ENCODE measurements at places on chromosomes 5 and 9.

DNA sequence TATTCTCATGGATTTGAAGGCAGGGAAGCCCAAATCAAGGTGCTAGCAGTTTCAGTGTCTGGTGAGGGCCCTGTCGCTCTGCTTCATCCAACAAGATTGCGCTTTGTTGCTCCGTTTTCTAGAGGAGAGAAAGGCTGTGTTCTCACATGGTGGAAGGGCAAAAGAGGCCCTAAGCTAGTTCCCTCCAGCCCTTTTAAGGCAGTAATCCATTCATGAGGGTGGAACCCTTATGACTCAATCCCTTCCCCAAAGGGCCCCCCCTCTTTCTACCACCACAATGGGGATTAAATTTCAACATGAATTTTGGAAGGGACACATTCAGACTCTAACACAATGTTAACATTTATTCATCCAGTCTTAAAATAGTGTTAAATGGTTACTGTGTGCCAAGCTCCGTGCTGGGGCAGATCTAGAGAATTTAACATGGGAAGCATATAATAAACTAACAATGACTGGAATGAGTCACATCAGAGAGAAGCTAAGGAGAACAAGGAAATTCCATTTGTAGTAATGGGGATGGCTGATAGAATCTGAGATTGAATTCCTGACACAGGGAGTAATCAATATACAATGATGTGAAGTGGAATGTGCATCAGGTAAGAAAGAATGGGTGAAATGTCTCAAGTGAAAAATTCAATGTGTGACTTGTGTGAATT, 382.8 kb upstream of the ZNF608 start:
- DNase-seq, result no peak

DNA sequence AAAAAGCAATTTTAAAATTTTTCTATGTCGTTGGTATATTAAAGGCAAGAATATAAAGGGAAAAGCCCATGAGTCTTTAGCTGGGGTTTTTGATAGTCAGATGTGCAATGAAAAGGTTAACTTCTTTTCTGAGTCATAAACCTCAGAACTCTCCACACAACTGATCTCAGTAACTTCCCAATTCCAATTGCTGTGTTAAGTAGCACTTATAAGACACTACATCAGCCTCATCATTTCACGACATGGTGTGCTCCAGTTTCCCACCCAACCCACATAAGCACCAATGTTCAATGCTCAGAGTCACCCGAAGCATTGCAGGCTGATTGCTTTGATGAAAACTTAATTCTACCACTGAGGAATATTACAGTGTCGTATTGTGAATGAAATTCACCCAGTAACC, 155.8 kb downstream of the TSSK1B start:
- no peak for DNase-seq

- DNase-seq, result peak; percentile 79
These were observed at the start of gene CEMIP2 for GRCh38 chr9:71768388-71769174. TSS of gene CEMIP2 (minus strand) at chr9:71768513. CDS start at chr9:71750373, 18,140 bp downstream.

GRCh38 chr9:15909297-15909696, 356.5 kb downstream of the CCDC171 start:
- DNase-seq, result no peak

- peak; percentile 49 for DNase-seq
These were observed at the start of gene RANBP6 for GRCh38 chr9:6015278-6016157. TSS of gene RANBP6 (minus strand) at chr9:6015624. CDS start at chr9:6015607, 17 bp downstream.

- no peak for DNase-seq
These were observed 27.8 kb upstream of the CEP120 start for GRCh38 chr5:123451047-123451446.

DNA sequence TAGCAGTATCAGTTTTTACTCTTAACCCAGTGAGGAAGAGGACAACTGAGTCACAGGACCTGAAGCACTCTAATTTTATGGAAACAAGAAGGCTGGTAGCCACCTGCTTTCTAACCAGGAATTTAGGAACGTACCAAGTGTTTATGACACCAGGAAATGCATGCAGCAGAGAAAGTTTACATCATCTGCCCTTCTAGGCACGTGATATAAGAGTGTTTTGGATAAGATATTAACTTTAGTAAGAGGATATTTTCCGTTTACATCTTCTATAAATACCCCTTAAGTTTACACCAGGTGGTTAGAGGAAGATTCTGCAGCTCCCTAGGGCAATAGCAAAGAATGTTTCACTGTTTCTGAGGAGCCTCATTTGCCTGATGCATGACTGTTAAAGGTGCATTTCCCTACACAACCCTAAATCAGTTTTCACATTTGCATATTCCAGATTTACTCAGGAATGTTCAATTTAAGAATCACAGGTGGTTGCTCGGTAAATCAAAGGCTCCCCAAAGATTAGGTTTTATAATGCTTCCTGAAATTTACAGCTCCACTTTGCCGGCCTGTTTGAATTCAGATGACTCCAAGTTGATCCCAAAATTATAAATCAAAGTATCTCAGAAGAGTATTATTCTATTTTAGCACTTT, 1.8 kb downstream of the TSC1 start:
- DNase-seq, result no peak

- no peak for DNase-seq
These were observed 1.3 kb upstream of the EXOSC2 start for GRCh38 chr9:130692321-130692720.

DNA sequence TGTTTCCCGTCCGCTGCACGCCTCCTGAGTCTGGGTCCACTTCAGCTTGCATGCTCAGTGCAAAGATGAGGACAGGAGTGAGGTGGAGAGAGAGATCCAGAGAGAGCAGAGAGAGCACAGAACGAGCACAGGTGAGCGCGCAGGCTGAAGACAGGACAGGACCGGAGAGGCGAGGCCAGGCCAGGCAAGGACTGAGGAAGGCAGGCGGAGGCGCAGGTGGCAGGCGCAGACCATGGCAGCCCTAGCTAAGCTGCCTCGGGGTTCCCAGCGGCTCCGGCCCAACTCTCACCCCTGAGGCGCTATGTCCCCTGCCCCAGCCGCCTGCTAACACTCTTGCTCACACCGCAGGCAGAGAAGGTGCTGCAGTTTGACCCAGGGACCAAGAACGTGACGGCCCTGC, 9.7 kb downstream of the GRIN1 start:
- DNase-seq, result no peak

GRCh38 chr5:147918101-147918685, 11.9 kb upstream of the C5orf46 start:
- no peak for DNase-seq

GRCh38 chr9:127269449-127269848, 4.9 kb downstream of the GARNL3 start:
- no peak for DNase-seq

DNA sequence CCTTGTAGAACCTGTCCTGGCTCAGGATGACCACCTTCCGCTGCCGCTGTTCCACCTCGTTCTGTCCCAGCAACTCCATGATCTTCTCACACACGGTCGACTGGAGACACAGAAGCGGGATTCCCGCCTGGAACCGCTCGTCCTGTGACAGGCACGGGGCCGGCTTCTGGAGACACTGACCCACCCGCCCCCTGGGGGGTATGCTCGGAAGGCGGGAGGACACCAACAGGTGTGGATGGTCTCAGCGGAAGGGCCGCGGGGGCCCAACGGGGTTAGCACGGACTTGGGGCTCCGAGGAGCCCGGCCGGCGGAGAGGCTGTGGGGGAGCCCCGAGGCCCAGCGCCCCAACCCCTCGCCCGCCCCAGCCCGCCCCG, 530 bp downstream of the UCK1 start:
- peak; percentile 10 for DNase-seq

GRCh38 chr9:76521244-76521681, 62.3 kb downstream of the GCNT1 start:
- DNase-seq, result no peak

- peak; percentile 25 for DNase-seq
These were observed 171.2 kb downstream of the DOCK8 start for GRCh38 chr9:385818-386398.

DNA sequence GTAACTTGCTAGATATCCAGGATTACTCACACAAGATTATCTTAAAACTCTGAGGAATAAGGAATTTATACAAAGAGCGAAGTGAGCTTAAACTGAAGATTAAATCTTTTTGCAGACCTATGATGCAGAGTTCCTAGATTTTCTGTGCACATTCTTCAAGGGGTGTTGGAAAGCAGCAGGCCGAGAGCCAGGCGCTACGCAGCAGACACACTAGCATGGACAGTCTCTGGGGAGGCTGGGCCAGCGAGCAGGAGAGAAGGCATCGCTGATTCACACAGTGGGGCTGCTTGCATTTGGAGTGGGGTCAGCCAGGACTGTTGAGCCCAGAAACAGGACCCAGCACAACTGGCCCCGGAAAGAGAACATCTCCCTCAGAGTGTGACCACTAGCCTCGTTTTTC, 136.3 kb downstream of the ADAMTS16 start:
- DNase-seq, result no peak

DNA sequence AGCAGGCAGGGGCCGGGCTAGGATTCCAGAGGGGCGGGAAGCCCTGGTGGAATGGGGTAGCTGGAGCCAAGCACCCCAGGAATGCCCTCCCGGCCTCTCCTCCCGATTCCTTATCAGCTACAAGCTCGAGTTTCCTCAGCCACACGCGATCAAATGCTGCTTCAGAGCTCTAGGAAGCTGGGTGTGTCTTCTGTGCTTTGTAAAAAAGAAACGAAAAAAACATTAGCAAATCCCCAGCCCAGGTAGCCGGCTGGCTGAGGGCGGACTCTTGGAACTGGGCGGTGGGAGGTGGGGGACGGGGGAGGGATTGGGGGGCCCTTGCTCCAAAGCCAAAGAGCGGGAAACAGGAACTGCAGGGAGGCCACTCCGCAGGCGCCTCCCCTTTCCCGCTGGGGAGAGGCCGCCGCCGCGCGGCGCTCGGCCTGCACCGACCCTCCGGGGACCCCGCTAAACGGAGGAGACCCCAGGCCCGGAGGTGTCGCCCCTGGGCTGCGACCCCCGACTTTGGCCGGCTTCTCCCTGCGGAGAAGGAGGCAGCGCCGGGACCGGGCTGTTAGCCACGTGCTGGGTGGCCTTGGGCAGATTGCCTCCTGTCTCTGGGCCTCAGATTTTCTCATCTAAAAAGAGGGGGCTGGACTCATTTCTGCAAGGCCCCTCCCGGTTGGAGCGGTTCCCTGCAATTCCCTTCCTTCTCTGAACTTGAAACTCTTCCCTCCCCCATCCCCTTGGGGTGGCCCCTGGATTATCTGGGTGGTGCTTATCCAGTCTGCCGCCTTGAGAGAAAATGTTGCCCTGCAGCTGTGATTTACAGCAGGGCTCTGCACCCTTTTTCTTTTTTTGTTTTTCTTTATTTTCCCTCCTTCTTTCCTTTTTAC, 40.9 kb upstream of the FABP6 start:
- no peak for DNase-seq

GRCh38 chr5:143050183-143050582, 280.0 kb downstream of the ARHGAP26 start:
- no peak for DNase-seq

- no peak for DNase-seq
These were observed 1.6 kb downstream of the CSNK1A1 start for GRCh38 chr5:149549461-149550267.

DNA sequence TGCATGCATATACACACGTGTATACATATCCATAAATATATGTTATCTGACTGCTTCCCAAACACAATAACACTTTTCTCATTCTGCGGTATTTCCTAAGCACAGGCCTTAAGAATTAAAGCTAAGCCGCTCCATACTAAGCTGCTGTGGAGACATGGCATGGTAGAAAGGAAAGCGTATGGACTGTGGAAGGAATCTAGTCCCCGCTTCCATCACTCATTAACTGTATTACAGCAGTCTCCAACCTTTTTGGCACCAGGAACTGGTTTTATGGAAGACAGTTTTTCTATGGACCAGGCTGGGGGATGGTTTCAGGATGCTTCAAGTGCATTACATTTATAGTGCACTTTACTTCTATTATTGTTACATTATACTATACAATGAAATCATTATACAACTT, 11.3 kb downstream of the CDKL3 start:
- DNase-seq, result no peak

- DNase-seq, result no peak
These were observed 460.4 kb downstream of the CDH9 start for GRCh38 chr5:26578002-26578401.
